H1 (cell line): ENCODE measurements at places on chromosomes 6 and 20. TPM values are rescaled to one million over a fixed set of nuclear protein-coding genes. Genes with fewer than 3 reads are reported as not detected.

- no peaks in the 10 kb centered on the region for H3K36me3 ChIP-seq
- no peak overlapping the region for H3K4me3 ChIP-seq
- H3K27ac ChIP-seq: no peak overlapping the region
- peaks cover 20% of the 10 kb centered on the region for H3K4me1 ChIP-seq
These were observed 108.5 kb downstream of the LY86 start for GRCh38 chr6:6696867-6697531.

- no peaks in the 10 kb centered on the region for H3K27me3 ChIP-seq
- peaks cover 2% of the 10 kb centered on the region for H3K4me1 ChIP-seq
- no peak for DNase-seq
- no peak overlapping the region for H3K27ac ChIP-seq
- H3K36me3 ChIP-seq: no peaks in the 10 kb centered on the region
These were observed 116.2 kb upstream of the JAG1 start for GRCh38 chr20:10790013-10790412.

DNA sequence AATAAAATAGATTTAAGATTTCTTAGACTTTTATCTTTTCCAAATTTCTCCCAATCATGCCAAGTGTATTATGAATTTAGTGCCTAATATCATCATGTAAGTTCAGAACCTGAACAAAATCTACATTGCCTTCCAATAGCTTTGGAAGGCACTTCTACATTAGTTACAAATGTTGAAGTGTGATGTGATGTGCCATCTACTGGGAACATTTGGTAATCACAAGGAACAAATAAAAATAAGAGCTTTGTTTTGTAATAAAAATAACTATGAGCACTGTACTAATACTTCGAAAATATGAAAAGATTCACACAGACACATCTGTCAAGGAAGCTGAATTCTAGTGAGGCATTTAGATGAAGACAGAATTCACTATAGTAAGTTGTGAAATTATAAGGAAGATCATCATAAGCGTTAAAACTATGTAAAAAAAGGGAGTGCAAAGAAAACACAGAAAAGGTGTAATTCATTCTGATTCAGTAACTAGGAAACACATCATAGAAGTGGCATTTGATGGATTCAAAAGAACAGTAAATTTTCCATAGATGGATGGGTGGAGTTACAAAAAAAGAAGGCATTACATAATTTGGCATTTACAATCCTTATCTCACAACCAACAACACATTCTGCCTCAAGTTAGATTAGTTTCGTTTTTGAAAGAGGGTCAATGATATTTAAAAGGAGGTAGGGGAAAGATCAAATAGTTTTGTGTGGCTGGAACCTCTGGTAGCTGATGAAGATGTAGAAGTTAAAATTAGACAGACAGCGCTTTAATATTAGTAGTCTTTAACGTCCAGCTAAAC, 161.0 kb downstream of the ASCC3 start:
- H3K4me3 ChIP-seq: no peak overlapping the region
- H3K4me1 ChIP-seq: no peaks in the 10 kb centered on the region
- no peaks in the 10 kb centered on the region for H3K27me3 ChIP-seq
- no peak overlapping the region for H3K27ac ChIP-seq

Gene EDN1
- 0.23 and 0.25 TPM in 2 replicates for polyA plus RNA-seq

Gene EBF4
- 2.9 and 3.6 TPM in 2 replicates for polyA plus RNA-seq

Gene ADNP
- polyA plus RNA-seq: 21.1 and 31.6 TPM in 2 replicates

Gene GINS1
- polyA plus RNA-seq: 26.3 and 44.7 TPM in 2 replicates

Gene PPARD
- polyA plus RNA-seq: 14.6 and 18.9 TPM in 2 replicates
